ENCODE measurements at places on chromosomes 6 and 20.

DNA sequence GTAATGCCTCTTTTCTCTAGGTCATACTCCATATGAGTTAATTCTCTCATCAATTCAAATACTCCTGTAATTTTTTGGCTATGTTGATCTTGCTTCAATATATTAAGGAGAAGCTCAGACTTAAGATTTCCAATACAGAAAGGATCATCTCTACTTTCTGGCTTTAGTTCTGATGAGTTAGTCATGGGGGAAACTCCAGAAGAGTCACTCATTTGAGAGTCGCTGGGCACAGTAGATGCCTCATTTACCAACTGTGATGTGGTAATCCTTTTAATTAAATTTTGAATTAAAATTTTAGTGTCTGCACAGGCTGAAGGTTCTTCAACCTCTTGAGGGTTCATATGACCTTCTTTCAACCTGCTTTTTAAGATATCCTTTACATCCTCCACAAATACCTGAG, 38.5 kb downstream of the DST start:
- DNase-seq: no peak
- no peak overlapping the region for H3K4me3 ChIP-seq
- no peak overlapping the region for H3K27ac ChIP-seq
- no peaks in the 10 kb centered on the region for H3K36me3 ChIP-seq
- H3K4me1 ChIP-seq: no peaks in the 10 kb centered on the region
- H3K27me3 ChIP-seq: no peaks in the 10 kb centered on the region

DNA sequence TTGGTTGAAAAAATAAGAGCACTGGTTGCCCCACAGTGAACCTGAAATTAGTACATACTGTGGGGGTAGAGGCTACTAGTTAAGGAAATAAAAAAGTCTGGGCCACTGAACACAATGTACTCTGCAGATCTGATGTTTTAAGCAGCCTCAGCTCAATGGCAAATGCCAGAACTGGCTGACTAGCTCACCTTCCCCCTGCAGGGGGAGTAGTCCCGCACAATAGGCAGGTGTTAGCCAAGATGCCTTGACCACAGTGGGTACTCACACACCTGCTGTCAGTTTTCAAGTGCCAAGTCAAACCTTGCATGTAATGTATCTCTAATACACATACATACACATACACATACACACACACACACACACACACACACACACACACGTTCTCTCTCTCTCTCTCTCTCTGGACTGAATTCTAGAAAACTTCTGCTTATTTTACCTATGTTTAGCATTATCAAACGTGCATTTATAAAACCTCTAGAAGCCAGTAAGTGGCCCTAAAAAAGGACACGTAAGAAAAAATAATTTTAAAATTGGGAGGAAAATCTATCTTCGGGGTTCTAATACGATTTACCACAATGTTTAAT, 36.1 kb downstream of the GMDS start:
- no peak overlapping the region for H3K27ac ChIP-seq
- peak; percentile 20 for DNase-seq
- no peaks in the 10 kb centered on the region for H3K27me3 ChIP-seq
- H3K36me3 ChIP-seq: no peaks in the 10 kb centered on the region

GRCh38 chr6:125789576-125790357, 993 bp upstream of the NCOA7 start:
- H3K27me3 ChIP-seq: no peaks in the 10 kb centered on the region

GRCh38 chr6:136404627-136405419, 115.2 kb upstream of the BCLAF1 start:
- no peaks in the 10 kb centered on the region for H3K36me3 ChIP-seq
- H3K4me3 ChIP-seq: no peak overlapping the region
- no peaks in the 10 kb centered on the region for H3K27me3 ChIP-seq
- peaks cover 23% of the 10 kb centered on the region for H3K4me1 ChIP-seq
- no peak for DNase-seq

DNA sequence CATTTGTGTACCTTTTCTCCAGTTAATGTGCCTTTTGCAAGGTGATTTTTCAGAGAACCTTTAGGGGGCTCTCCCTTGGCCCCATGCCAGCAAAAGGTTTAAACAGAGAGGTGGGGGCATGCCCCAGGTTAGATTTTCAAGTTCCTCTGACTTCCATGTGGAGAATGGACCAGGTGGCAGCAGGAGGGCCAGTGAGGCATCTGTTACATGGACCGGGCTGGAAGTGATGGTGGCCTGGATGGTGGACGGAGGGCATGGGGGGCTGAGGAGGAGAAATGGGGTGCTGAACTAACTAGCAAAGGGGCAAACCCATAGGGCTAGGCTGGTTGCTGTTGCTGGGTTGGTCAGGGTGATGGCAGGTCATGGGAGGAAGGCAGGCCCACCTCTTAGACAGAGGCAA, 20.7 kb upstream of the BPI start:
- H3K36me3 ChIP-seq: no peaks in the 10 kb centered on the region
- H3K27me3 ChIP-seq: no peaks in the 10 kb centered on the region
- H3K27ac ChIP-seq: no peak overlapping the region
- no peak overlapping the region for H3K4me3 ChIP-seq
